ENCODE measurements at places on chromosomes 6 and 20.

GRCh38 chr20:57693002-57693582 is 16.7 kb downstream of the PMEPA1 start:
- DNase-seq: no peak

- no peak for DNase-seq
Measured at GRCh38 chr20:1381753-1382591, 10.9 kb downstream of the FKBP1A start.

DNA sequence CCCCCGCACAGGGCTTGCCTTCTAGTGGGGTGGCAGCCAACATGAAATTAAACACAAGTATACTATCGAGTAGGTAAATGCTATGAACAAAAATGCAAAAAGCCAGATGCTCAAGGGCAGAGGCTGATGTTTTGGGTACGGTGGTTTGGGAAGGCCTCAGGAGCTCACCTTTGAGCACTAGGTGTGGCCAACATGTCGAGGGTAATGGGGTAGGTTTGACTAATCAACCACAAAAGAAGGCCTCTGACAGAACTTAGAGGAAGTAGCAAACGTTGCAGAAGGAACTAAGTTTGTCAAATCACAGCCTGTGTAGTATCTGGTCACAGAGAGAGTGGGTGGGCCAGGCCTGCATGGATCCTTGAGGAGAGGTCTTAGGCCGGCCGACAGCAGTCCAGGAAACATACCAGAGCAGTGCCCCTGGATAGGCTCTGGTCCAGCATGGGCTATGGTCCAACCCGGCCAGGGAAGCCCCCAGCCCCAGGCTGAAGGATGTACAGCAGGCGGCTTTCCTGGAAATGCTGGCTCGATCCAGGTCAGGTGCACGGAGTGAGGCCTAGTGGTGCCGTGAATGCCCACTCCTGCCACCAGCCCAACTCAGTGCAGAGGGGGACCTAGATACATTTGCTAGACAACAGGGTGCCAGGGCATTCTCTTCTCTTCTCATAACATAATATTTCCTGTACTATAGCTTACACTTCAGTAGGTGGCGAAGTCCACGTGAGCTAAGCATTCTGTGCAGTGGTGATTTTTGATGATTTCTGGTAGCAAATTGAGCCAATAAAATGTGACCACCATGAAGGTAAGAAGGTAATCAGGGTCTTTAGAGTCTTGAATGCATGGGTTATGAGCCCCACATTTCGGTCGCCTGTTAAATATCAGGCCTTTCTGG is 56.3 kb upstream of the CD93 start:
- DNase-seq: no peak

- DNase-seq: no peak
Measured at GRCh38 chr20:8362457-8362856, 230.4 kb downstream of the PLCB1 start.

DNA sequence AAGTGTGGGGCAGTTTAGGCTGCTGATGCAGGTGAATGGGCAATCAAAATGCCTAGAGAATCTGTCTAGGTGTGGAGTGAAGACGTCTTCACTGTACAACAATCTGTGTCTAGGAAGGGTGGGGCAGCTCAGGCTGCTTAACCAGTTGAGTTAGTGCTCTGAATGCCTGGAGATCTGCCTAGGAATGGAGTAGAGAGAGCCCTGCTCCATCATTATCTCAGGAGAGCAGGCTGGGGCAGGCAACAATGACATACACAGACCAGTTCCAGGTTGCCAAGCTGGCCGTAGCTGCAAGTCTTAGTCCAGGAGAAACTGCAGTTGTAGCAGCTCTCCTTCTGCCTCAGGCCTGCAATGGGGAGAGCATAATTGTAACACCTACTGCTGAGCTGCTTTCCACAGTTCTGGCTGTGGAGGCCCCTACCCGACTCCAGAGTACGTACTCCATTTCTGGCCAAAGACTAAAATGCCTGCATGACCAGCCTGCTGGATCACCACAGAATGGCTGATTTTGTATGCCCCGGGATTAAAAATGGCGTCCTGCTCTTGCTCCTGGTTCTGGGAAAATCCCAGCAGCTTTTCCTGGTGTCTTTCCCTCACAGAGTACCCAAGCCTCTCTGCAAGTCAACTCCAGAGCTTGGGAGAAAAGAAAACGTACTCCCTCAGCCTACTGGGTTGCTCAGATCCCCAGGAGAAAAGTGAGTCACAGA is 545.4 kb downstream of the ADGRB3 start:
- DNase-seq: no peak

DNA sequence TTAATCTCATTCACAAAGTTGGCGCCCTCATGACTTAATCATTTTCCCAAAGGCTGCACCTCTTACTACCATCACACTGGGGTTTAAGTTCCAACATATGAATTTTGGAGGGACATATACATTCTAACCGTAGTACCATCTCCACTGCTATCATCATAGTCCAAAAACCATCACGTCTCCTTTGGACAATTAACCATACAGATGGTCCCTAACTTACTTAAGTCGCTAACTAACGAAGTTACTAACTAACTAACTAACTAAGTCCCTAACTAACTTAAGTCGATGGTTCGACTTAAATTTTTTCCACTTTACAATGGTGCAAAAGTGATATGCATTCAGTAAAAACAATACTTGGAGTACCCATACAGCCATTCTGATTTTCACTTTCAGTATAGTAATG is 24.0 kb upstream of the TBC1D22B start:
- DNase-seq: no peak

DNA sequence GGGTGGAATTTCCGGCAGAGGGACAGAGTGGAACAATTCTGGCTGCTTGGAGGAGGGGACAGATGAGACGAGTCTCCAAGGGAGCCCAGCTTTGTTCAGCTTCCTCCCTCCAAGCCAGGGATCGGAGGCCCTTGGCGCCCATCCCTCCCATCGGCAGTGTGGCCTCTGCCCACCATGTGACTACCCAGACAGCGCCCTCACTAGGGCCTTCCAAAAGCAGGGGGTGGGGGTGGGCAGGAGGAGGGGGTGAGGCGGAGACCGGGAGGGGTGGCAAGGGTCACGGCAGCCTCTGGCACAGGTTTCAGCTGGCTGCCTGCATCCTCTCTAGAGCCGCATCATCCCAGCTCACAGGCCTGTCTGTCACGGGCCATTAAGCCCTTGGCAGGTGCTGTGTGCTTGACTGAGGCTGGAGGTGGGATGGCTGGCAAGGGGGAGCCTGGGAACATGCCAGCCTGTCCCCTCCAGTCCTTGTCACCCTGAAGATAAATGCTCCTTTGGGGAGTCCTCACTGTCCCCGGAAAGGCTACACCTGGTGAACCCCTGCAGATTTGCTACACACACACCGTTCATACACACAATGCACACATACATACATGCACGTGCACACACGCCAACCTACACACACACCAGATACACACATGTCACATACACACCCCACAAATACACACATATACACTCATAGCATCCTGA is 6.2 kb upstream of the FGD2 start:
- no peak for DNase-seq

- no peak for DNase-seq
Measured at GRCh38 chr6:168035098-168035660, 37.7 kb downstream of the KIF25 start.

DNA sequence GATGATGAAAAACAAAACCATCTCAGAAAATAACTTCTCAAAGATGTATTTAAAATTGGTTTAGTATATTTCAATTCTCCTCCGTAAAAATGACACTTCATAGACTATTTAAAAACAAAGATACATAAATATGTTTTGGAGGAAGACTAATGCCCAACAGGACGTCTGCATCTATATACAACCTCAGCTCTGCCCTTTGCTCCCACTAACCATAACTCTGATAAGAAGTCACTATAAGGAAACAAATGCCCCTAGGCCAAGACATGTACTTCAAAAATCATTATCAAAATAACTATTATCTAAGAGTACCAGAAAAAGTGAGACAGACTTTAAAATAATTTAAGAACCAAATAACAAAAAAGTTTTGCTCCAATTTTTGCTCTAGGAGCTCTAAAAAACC is 23.4 kb downstream of the PLAGL1 start:
- no peak for DNase-seq

DNA sequence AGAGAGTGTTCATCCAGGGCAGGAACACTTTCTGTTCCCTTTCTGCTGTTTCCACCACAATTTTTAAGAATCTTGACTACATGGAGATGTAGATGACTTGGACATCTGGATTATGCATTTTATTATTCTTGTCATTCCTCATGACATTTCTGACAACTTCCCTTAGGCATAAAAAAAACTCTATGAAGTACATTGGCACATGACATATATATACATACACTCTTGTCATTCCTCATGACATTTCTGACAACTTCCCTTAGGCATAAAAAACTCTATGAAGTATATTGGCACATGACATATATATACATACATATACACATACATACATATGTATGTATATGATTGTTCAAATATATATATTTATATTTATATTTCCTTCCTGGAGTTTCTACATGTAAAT is 531.5 kb downstream of the COL12A1 start:
- no peak for DNase-seq

DNA sequence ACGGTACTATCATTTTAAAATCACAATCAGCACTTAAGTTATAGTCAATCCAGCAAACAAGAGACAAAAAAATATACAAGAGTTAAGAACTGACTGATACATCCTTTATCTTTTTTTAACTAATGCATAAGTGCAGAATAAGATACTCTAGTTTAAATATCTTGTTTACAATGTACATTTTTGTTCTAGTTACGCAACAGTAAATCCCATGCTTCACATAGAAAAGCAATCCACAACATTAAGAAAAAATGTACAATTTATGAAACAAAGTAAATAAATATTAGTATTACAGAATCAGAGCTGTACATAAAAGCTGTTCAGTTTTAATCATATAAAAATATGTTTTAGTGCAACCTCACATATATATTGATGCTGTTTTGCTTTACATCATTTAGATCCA is 192.6 kb downstream of the HIVEP2 start:
- no peak for DNase-seq

DNA sequence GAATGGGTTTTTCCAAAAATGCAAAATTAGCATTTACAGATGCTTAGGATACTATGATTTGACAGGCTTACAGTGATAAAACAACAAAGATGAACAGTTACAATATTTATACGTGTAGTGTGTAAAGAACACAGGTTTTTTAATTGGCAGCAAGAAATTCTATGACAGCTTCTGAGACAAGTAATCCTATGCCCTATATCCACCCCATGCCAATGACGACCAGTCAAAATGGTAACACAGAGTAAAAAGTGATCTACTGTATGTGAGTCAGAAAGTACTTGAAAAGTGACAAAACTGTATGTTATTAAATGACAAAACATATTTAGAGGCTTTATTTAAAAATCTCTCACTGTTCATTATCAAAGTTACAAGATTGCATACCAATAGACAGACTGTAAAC is 99.5 kb downstream of the PRDM1 start:
- DNase-seq: no peak

DNA sequence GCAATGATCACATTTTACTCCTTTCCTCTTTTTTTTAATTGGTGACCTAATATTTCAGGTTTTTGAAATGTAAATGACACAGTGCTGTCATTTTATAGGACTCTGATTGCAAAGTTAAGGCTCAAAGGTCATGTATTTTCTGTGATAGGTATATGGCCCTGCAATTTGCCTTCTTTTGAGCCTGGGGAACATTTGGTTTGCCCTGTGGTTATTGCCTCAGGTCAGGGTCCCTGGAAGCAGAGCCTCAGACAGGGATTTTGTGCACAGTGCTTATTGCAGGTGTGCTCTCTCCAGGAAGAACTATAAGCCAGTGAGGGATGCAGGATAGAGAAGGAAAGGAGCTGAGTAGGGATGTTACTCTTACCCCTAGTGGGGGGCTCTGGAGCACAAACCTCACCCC is 229.3 kb upstream of the ECI2 start:
- DNase-seq: no peak

DNA sequence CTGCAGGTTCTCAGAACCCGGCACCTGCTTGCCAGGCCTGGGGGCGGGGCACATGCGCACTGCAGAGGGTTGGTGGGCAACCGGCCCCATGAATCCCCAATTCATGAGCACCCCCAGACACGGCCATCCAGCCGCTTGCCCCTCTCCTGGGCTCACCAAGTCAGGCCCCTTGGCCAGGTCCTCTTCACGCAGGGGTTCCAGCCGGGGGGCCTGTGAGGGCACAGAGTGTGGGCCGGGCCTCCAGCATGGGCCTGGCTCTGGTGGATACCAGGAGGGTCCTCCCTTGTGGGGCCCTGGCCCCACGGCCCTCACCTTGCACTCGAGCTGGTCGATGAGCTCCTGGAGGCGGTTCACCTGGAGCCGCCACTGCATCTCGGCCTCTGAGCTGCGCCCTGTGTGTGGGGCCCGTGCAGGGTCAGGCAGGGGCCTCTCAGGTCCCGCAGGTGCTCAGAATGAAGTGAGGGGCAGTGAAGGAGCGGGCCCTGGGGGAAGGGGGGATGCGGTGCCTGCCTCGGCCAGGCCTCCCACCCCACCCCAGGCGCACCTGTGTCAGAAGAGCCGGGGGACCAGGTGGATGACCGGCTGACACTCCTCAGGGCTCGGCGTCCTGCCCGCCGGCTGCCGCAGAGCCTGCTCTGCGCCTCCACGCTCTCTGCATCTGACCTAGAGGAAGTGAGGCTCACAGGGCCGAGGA is 2.6 kb upstream of the C20orf144 start:
- DNase-seq: no peak

DNA sequence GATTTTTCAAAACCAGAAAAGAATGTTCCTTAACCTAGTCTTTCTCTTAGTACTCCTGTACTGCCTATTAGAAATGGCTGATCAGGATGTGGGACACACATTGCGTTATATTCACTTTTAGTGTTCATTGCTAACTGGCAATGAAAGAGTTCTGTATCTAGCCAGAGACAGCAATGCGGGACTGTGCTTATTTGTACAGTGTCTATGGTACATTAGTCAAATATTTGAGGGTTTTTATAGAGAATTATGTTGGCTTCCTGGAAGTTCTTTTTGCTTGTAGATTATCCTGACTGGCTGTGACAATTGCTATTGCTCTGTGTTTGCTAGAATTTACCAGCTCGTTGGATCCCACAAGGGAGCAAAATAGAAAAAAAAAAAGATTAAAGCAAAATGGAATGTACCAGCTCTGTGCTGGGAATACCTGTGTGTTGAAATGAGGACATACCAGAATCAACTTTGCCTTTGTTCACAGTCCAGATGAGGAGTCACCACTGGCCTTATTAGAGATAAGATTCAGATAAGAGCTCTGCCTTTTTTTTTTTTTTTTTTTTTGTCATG is 22.4 kb upstream of the IFNGR1 start:
- DNase-seq: no peak

- DNase-seq: no peak
Measured at GRCh38 chr6:104750449-104750848, 109.3 kb downstream of the HACE1 start.

GRCh38 chr20:38043512-38044300 is 10.2 kb downstream of the RPRD1B start:
- no peak for DNase-seq

DNA sequence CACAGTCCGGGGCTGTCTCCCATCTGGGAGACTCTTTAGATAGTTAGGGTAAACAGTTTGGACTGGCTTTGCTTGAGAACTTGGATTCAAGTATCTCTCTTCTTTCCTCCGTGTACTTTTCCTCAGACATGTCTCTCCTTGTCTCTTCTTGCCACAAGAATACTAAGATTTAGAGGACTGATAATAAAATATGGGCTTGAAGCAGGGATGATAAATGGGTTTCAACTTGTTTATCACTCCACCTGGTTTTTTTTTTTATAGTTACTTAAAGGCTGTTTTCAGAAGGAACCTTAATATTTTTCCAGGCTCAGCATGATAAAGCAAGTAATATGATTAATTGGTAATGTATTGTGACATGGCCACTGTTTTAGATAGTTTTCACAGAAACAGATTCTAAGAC is 40.9 kb upstream of the KIF13A start:
- DNase-seq: no peak

GRCh38 chr6:17269840-17270239 is 11.3 kb upstream of the RBM24 start:
- DNase-seq: no peak

GRCh38 chr6:117346142-117346930 is 79.4 kb downstream of the ROS1 start:
- DNase-seq: no peak

All from NCI-H1048 (cell line).